Transverse colon (tissue), 4 donors: ENCODE measurements at places on chromosomes 11 and 22. TPM values are rescaled to one million over a fixed set of nuclear protein-coding genes. Genes with fewer than 3 reads are reported as not detected.

CDKN1C gene
- total RNA-seq: 12.4 TPM

SPDYC gene
- not detected for total RNA-seq

- no peaks in the 10 kb centered on the region for H3K4me1 ChIP-seq
- no peak for DNase-seq
- no peaks in the 10 kb centered on the region for H3K36me3 ChIP-seq
- H3K27me3 ChIP-seq: no peaks in the 10 kb centered on the region
- no peak overlapping the region for H3K4me3 ChIP-seq
Observed at GRCh38 chr11:130705670-130706421, 210.4 kb downstream of the SNX19 start.

CLDN5 gene
- 72.9 TPM for total RNA-seq

DNA sequence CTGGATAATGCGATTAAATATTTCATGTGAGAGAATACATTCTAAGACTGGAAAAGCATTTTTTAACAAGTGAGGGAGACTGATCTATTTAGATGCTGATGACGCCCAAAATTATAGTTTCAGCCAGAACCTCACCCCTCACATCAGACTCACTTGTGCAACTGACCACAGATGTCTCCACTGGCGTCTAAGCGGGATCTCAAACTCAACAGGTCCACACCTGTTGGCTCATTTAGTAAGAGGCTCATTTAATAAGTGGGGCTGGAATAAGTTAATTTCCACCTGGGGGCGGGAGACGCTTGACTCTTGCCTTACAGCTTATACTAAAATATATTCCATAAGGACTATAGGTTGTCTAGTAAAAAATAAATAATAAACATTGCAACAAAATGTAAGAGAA is 47.5 kb downstream of the MORC2 start:
- DNase-seq: no peak
- no peaks in the 10 kb centered on the region for H3K36me3 ChIP-seq
- no peak overlapping the region for H3K27ac ChIP-seq
- no peak overlapping the region for H3K4me3 ChIP-seq
- no peaks in the 10 kb centered on the region for H3K27me3 ChIP-seq

GRCh38 chr11:31628111-31628510 is 118.5 kb downstream of the ELP4 start:
- H3K4me3 ChIP-seq: no peak overlapping the region
- no peaks in the 10 kb centered on the region for H3K27me3 ChIP-seq
- no peak overlapping the region for H3K27ac ChIP-seq

DNA sequence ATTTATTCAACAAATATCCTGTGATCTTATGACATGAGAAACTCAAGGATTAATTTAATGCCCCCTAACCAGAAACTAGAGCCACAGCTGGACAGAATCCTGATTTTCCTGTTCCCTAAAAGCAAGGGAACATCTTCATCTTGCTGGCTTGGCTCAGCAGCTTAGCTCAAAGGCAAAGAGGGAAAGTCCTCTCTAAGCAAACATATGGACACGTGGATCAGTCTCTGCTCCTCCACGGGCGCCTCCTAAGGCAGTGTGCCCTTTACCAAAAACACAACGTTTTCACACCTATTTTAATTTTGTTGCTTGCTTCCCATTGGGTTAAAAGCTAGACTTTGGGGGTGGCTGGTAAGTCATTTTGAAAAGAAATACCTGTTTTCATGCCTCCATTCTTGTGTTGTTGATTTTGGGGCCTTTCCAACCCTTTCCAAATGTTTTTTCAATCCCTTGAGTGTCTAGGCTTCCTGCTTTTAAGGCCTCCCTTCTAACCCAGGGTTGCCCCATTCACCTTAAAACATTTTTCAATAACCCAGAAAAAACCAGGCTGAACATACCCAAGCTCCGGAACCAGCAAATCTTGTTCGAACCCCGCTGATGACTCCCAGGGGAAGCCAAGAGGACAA is 15.5 kb downstream of the SLC1A2 start:
- H3K27me3 ChIP-seq: no peaks in the 10 kb centered on the region
- no peaks in the 10 kb centered on the region for H3K4me1 ChIP-seq
- H3K27ac ChIP-seq: no peak overlapping the region
- no peak overlapping the region for H3K4me3 ChIP-seq
- H3K36me3 ChIP-seq: no peaks in the 10 kb centered on the region

- H3K27me3 ChIP-seq: no peaks in the 10 kb centered on the region
- no peak for DNase-seq
- no peaks in the 10 kb centered on the region for H3K36me3 ChIP-seq
- peaks cover 22% of the 10 kb centered on the region for H3K4me1 ChIP-seq
- H3K4me3 ChIP-seq: no peak overlapping the region
Observed at GRCh38 chr11:74783241-74783871, 34.7 kb downstream of the RNF169 start.

DNA sequence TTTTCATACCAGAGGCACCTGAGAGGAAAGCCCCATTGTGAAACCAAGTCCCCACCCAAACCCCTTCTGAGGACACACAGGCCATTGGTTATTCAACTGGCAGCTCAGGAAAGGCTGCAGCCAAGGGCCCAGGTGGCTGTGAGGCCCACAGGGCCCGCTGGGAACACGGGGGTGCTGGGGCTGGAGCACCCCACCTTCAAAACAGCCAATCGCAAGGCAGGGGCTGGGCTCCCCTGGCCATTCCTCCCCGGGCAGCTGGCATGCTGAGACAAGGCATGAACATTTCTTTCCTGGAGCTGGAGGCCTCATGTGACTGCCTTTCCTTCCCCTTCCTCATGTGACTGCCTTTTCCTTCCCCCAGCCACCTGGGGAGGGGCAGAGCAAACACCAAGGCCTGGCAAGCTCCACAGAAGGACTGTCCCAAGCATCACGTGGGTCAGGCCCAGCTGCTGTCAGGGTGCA is 76.9 kb downstream of the PIWIL3 start:
- H3K27ac ChIP-seq: peak overlapping the region; percentile 69
- H3K4me1 ChIP-seq: peaks cover 22% of the 10 kb centered on the region
- H3K27me3 ChIP-seq: no peaks in the 10 kb centered on the region
- peak; percentile 58 for DNase-seq
- no peaks in the 10 kb centered on the region for H3K36me3 ChIP-seq

- no peaks in the 10 kb centered on the region for H3K36me3 ChIP-seq
- no peak overlapping the region for H3K4me3 ChIP-seq
- DNase-seq: no peak
- H3K4me1 ChIP-seq: no peaks in the 10 kb centered on the region
- no peaks in the 10 kb centered on the region for H3K27me3 ChIP-seq
- H3K27ac ChIP-seq: no peak overlapping the region
Observed at GRCh38 chr22:29156507-29156906, 49.2 kb upstream of the EMID1 start.

OR52H1 gene
- not detected for total RNA-seq

- no peaks in the 10 kb centered on the region for H3K4me1 ChIP-seq
- no peak overlapping the region for H3K4me3 ChIP-seq
- DNase-seq: peak; percentile 5
- no peak overlapping the region for H3K27ac ChIP-seq
- no peaks in the 10 kb centered on the region for H3K36me3 ChIP-seq
- no peaks in the 10 kb centered on the region for H3K27me3 ChIP-seq
Observed at GRCh38 chr11:2559527-2560311, 114.9 kb downstream of the KCNQ1 start.

CNTF gene
- total RNA-seq: 2.1 TPM

DNA sequence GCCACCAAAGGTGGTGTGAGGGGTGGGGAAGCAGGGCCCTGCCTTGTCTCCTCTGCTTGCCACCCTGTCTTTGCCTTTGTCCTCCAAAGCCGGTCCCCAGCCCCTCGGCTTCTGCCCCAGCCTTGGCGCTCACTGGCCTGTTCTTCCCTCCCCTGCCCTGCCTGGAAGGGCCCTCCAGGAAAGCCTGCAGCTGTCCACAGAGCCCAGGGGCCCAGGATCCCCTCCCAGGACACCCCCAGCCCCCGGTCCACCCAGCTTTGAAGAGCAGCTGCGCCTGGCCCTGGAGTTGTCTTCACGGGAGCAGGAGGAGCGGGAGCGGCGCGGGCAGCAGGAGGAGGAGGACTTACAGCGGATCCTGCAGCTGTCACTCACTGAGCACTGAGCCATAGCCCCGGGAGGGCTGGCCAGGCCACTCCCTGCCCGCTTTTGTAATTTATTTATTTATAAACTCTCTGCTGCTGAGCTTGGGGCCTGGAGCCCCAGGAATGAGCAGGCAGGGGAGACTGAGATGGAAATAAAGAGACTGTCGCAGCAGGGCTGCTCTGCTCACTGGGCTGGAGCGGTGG is 1.3 kb upstream of the SSH3 start:
- H3K27me3 ChIP-seq: no peaks in the 10 kb centered on the region
- DNase-seq: peak; percentile 76
- peaks cover 37% of the 10 kb centered on the region for H3K4me1 ChIP-seq
- no peaks in the 10 kb centered on the region for H3K36me3 ChIP-seq
- peak overlapping the region; percentile 94 for H3K4me3 ChIP-seq
- H3K27ac ChIP-seq: peak overlapping the region; percentile 83

DNA sequence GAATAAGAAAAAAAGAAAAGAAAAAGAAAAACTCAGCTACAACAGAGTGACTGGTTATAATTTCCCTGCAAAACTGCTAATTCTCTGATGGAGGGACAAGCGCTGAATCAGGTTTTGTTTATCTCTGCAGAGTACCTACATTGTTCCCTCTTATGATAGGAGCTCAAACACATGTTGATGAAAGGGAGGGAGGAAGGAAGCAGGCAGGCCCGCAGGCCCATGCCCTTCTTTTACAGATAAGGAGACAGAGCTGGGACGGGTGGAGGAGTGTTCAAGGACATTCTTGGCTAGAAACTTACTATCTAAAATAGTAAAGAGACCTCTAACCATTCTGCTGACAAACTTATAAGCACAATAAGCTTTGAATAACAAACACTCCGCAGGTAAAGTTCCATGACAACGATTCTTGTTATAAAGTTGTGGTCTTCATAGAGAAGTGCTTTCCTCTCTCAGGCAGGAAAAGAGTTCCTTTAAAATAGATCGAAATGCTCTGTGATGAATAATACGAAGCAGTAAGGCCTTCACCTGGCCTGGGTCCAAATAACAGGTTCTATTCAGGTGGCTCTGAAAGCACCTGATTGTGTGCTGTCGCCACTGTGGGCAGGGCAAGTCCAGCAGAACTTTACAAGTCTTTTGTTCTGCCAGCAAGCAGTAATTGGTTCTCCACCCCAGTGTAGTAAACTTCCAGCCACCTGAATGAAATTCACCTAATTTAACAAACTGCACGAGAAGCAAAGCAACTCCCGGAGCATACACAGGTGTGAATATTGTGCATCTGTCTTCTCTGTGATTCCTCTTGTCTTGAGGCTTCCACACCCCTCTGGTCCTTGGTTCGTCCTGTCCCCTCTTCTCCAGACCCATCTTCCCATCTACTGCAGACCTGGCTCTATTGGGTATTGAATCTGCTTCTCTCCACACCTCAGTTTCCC is 15.3 kb upstream of the MICAL2 start:
- peak; percentile 83 for DNase-seq
- peak overlapping the region; percentile 94 for H3K27ac ChIP-seq
- H3K4me1 ChIP-seq: peaks cover 24% of the 10 kb centered on the region

- peaks cover 7% of the 10 kb centered on the region for H3K4me1 ChIP-seq
- no peak for DNase-seq
- no peak overlapping the region for H3K4me3 ChIP-seq
- H3K27ac ChIP-seq: peak overlapping the region; percentile 86
- no peaks in the 10 kb centered on the region for H3K36me3 ChIP-seq
- no peaks in the 10 kb centered on the region for H3K27me3 ChIP-seq
Observed at GRCh38 chr11:62479631-62480201, 60.9 kb downstream of the SCGB1A1 start.

PRODH gene
- 8.6 TPM for total RNA-seq

SCGB1D2 gene
- not detected for total RNA-seq

DNA sequence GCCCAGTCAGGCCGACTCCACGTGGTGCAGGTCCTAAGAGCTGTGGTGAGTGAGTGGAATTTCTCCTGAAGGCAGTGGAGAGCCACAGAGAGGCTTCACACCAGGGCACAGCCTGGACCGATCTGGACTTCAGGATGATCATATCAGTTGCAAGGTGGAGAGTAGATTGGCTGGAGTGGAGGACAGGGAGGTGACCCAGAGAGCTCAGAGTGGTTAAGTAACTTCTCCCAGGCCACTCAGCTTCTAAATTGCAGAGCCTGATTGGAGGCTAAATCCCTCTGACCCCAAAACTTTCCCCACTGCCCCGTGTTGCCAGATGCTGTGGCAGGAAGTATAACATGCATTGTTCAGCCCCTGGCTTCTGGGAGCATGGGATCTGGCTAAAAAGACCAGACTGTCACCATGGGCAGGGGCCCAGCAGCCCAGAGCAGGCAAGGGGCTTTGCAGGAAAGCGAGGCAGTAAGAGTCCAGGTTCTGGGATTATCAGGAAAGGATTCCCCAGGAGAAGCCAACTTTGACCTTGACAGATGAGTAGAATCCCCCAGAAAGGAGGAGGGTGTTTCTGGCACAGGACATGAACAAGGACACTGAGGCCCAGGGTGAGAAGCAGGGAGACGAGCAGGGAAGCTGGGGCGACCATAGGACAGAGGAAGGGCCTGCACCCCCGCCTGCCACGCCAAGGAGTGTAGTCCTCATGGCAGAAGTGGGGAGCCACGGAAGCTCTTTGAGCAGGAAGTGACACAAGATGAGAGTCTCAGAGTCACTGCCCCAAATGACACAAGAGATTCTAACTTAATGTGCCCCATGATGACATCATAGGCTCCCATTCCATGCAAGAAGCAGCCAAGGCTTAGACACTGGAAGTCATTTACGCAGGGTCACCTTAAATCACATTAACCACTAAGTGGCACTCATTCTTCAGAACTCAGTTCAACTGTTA is 4.8 kb downstream of the SLC35C1 start:
- DNase-seq: no peak
- H3K4me3 ChIP-seq: no peak overlapping the region
- no peaks in the 10 kb centered on the region for H3K36me3 ChIP-seq
- no peak overlapping the region for H3K27ac ChIP-seq

GRCh38 chr11:20443596-20443995 is 56.1 kb downstream of the PRMT3 start:
- no peak for DNase-seq
- no peaks in the 10 kb centered on the region for H3K36me3 ChIP-seq
- no peak overlapping the region for H3K27ac ChIP-seq

GRCh38 chr11:103537904-103538502 is 428.8 kb downstream of the DYNC2H1 start:
- H3K27me3 ChIP-seq: no peaks in the 10 kb centered on the region
- H3K4me3 ChIP-seq: no peak overlapping the region

- peak overlapping the region; percentile 74 for H3K4me3 ChIP-seq
- H3K4me1 ChIP-seq: peaks cover 47% of the 10 kb centered on the region
- H3K27ac ChIP-seq: peak overlapping the region; percentile 95
- no peaks in the 10 kb centered on the region for H3K27me3 ChIP-seq
Observed at GRCh38 chr22:41619979-41620588, 759 bp downstream of the DESI1 start.

MYO7A gene
- total RNA-seq: 6.0 TPM

CATSPERZ gene
- total RNA-seq: not detected

ACRV1 gene
- total RNA-seq: not detected

DNA sequence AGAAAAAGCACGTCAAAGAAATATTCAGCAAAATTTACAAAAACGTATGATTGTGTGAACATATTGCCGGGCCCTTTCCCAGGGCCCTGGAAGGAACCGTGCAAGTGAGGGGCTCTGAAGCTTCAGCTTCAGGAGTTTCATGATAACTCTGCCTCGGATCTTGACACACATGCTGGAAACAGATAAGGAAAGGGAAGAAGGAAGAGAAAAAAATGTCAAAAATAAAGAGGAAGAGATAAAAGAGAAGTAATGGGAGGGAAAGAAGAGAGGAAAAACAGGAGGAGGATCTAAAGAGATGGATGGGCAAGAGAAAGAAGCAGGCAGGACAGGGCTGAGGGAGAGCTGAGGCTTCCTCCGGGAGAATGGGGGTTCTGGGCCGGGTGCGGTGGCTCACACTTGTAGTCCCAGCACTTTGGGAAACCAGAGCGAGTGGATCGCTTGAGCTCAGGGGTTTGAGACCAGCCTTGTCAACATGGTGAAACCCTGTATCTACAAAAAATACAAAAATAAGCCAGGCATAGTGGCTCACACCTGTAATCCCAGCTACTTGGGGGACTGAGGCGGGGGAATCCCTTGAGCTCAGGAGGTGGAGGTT is 2.7 kb upstream of the TMPRSS4 start:
- H3K27ac ChIP-seq: no peak overlapping the region
- no peak for DNase-seq
- peaks cover 26% of the 10 kb centered on the region for H3K4me1 ChIP-seq
- no peak overlapping the region for H3K4me3 ChIP-seq
- H3K36me3 ChIP-seq: no peaks in the 10 kb centered on the region
